ENCODE measurements at places on chromosomes 2 and 18. TPM values are rescaled to one million over a fixed set of nuclear protein-coding genes. Genes with fewer than 3 reads are reported as not detected.

CYBRD1 gene
- total RNA-seq, result 9.6 TPM

CBLN2 gene
- not detected for total RNA-seq

CERS6 gene
- total RNA-seq, result 34.8 TPM

TMEM247 gene
- total RNA-seq, result not detected

MAP2 gene
- 5.6 TPM for total RNA-seq

PEX13 gene
- 54.6 TPM for total RNA-seq

RHOB gene
- 100 TPM for total RNA-seq

CYS1 gene
- 0.28 TPM for total RNA-seq

MC2R gene
- not detected for total RNA-seq

SDC1 gene
- total RNA-seq, result 909 TPM

MREG gene
- 19.0 TPM for total RNA-seq

RGPD3 gene
- 0.09 TPM for total RNA-seq

NOSTRIN gene
- 0.42 TPM for total RNA-seq

CROCC2 gene
- not detected for total RNA-seq

SIX3 gene
- not detected for total RNA-seq

CYP27C1 gene
- 1.1 TPM for total RNA-seq

EVA1A gene
- 26.4 TPM for total RNA-seq

ALKAL2 gene
- not detected for total RNA-seq

ZC3H8 gene
- total RNA-seq, result 4.3 TPM

BARD1 gene
- 14.6 TPM for total RNA-seq

SPAG16 gene
- total RNA-seq, result 22.8 TPM

LYPD1 gene
- total RNA-seq, result not detected

ATP8B1 gene
- total RNA-seq, result 23.5 TPM

HOXD3 gene
- total RNA-seq, result not detected

DES gene
- total RNA-seq, result not detected

TBR1 gene
- not detected for total RNA-seq

FSHR gene
- total RNA-seq, result not detected

HK2 gene
- total RNA-seq, result 34.5 TPM

CFAP65 gene
- not detected for total RNA-seq

PLCL1 gene
- not detected for total RNA-seq

SERPINB7 gene
- total RNA-seq, result 59.1 TPM

RRM2 gene
- total RNA-seq, result 152 TPM
